Astrocyte (in vitro differentiated cells and primary cell): ENCODE measurements at places on chromosomes 11 and 22.
A peak's percentile ranks its signal among the peaks of the same experiment; 100 is the strongest.

DNA sequence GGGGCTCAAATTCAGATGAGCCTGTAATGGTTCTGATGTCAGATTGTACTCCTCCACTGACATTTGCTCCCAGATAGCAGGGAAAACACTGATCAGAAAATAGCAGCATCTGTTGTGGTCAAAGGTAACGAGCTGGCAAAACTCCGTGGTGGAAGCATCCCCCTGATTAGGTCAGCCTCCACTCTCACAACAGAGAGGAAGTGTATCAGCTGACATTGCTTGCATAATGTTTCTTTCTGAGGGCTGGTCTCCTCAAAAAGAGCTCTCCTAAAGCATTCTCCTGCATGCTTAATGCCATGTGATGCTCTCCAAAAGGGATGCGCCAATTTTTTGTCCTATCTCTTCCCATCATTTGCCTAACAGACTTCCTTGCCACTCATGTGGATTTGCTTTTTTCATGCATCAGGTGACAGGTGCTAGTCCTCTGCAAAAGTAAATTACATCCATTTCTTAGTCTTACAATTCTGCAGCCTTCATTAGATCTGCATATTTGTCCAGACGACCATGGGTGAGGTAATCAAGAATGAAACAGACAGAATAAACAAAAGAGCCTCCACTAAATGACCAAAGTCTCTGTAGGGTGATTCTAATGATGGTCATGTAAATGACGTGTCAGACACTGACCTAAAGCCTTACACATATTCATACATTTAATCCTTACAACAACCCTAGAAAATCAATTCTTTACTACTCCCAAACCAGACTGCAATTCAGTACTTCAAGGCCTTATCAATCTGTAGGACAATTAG, 6.4 kb upstream of the TENM4 start:
- no peak for DNase-seq

GRCh38 chr11:40387240-40387980, 1072.0 kb downstream of the LRRC4C start:
- DNase-seq: no peak

- DNase-seq: peak; percentile 35
Measured at GRCh38 chr11:118956094-118956846, at the start of gene UPK2. Gene UPK2, plus strand, starts transcription at chr11:118956298. Its CDS starts 53 bp downstream, at chr11:118956351.

DNA sequence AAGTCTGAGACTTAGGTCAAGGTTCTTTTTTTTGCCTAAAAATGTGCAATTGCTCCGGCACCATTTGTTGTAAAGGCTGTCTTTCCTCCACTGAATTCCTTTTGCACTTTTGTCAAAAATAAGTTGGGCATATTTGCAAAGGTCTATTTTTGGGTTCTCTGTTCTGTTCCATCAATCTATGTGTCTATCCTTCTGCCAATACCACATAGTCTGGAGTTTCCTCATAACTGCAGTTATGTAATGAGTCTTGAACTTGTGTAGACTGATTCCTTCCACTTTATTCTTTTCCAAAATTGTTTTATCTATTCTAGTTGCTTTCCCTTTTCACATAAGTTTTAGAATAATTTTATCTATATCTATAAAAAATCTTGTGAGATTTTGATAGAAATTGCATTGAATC, 6.7 kb downstream of the KCNJ5 start:
- no peak for DNase-seq

GRCh38 chr11:35804451-35805040, 139.3 kb upstream of the LDLRAD3 start:
- DNase-seq: no peak

DNA sequence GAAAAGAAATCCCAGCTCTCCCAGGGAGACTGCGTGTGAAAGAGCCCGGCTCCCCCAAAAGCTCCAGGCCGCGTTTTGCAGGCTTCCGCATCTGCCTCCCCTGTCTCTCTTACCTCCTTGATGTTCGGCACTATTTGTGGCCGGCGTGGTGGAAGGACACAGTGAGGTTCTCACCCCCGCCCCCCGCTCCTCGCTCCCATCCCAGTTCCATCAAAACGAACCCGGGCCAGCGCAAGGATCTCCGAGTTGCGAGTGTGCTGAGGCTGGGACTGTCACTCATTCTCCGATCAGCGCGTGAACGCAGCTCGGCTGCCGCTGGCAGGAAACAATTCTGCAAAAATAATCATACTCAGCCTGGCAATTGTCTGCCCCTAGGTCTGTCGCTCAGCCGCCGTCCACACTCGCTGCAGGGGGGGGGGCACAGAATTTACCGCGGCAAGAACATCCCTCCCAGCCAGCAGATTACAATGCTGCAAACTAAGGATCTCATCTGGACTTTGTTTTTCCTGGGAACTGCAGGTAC, at the start of gene NCAM1:
TSS of gene NCAM1 (plus strand) at position 275 of the 523 bp plus-strand sequence.
- DNase-seq: peak; percentile 79

GRCh38 chr22:30005213-30005857, 74.9 kb upstream of the HORMAD2 start:
- peak; percentile 31 for DNase-seq

- DNase-seq: no peak
Measured at GRCh38 chr11:46278387-46279125, 1.1 kb downstream of the CREB3L1 start.
